Effector memory CD4-positive, alpha-beta T cell (primary cell): ENCODE measurements at places on chromosomes 16 and 17.

GRCh38 chr17:10899281-10899680 is 61.4 kb upstream of the PIRT start:
- DNase-seq: no peak

- DNase-seq: no peak
Measured at GRCh38 chr16:4124535-4125294, 8.5 kb upstream of the ADCY9 start.

DNA sequence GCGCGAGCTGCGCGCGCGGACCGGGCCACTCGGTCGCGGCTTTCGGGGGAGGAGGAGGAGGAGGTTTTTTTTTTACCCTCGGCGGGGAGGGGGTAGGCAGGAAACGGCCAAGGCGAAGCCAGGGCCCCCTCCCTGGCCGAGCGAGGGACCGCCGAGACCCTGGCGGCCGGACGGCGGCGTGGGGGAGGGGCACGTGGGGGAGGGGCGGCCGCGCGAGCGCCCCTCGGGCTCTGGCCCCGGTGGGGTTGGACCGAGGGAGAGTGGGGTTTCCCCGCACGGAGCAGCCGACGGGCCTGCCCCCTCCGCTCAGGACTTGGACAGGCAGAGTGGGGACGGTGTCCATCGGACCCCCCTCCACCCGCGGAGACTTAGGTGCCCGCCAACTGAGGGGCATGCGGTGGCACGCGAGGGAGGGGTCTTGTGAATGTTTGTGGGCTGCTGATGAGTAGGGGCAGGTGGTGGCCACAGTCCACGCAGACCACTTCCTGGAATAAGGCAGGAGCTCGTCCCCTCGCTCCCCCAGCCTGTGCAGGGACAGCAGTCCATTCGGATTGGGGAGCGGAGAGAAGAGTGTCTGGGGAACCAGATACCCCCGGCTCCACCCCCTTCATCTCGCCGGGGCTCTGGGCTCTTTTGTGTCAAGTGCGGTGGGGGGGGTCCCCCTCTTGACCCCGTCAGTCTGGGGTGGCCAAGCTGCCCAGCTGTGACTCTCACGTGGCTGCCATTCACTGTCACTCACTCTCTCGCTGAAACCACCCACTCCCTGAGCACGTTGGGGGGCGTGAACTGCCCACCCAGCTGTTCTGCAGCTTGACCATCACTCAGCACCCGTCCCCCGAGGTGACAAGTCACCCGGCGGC is 3.0 kb upstream of the CHD3 start:
- peak; percentile 17 for DNase-seq

DNA sequence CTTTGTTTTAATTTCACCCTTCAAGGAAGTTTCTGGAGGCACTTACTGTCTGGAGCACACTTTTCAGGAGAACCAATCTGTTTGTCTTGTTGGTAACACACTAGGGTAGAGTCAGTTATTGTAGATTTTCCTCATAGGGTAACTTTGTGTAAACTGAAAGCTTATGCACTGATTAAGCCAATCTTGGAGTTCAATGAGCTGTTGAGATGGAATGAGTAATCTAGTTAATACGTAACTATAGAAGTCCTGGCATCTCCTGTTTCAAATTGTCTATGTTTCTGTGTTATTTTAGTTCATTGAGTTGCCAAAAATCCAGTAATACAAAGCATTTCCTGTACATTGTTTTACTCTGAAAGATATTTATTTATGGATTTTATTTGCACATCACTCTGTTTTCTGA is 111.6 kb upstream of the HAS3 start:
- no peak for DNase-seq

- DNase-seq: no peak
Measured at GRCh38 chr17:46950997-46951621, 27.9 kb downstream of the RPRML start.

- DNase-seq: no peak
Measured at GRCh38 chr16:78852081-78852635, 748.4 kb downstream of the MAF start.
